ENCODE measurements at places on chromosomes 4 and X.

GRCh38 chrX:1534301-1535168 is 2.5 kb downstream of the P2RY8 start:
- no peaks in the 10 kb centered on the region for H3K27me3 ChIP-seq
- DNase-seq, result no peak
- no peak overlapping the region for H3K27ac ChIP-seq
- no peak overlapping the region for H3K4me3 ChIP-seq
- no peaks in the 10 kb centered on the region for H3K36me3 ChIP-seq

DNA sequence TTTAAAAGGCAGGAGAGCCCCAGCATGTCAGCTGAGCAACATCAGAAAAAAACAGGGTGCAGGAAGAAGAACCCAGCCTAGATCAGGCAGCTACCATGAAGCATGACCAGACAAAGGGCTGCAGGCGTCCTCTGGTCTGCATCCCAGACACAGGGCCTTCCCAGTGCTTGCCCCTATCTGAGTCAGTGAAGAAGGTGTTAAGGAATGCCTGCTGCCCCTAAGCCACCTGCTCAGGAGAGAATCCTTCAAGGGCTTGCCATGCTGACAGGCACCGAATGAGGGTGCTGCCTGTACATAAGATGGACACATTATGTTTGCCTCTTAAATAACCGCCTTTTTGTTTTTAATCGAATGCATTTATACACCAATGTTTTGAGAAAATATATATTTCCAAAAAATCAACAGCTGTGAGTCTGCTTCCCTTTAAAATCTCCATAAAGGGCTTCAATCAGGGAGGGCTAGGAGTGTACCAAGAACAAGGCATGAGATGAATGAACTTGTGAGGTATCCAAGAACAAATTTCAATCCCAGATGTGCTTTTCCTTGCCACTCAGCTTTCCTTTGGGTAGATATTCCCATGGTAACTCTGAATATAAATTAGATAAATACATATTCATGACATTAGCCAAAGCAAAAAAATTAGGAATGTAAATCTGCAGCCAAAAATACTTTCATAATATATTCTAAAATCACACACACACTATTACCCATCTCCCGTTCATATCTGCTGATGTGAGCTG is 85.1 kb downstream of the SLC9A7 start:
- H3K4me1 ChIP-seq, result no peaks in the 10 kb centered on the region
- H3K4me3 ChIP-seq, result no peak overlapping the region
- no peaks in the 10 kb centered on the region for H3K27me3 ChIP-seq

DNA sequence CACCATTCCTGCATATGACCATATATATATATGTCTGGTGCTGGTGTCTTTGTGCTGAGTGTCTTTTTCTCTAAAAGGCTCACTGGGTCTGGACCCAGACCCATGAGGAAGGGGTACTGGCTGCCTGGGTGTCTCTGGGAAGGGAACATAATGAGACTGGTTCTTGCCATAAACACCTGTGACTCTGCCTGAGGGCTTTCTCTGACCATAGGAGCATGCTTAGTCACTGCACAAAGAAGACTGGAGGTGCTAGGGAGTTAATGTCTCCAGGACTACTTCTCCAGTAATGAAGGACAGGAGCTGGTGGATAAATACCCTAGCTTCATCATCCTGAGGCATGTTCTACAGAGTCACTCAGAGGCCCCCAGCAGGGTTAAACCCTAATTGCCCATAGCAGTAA is 47.1 kb upstream of the CASK start:
- no peaks in the 10 kb centered on the region for H3K27me3 ChIP-seq
- H3K27ac ChIP-seq, result no peak overlapping the region
- H3K4me1 ChIP-seq, result peaks cover 12% of the 10 kb centered on the region
- H3K4me3 ChIP-seq, result no peak overlapping the region
- no peaks in the 10 kb centered on the region for H3K36me3 ChIP-seq

- no peaks in the 10 kb centered on the region for H3K4me1 ChIP-seq
- DNase-seq, result peak; percentile 46
- H3K27ac ChIP-seq, result no peak overlapping the region
- H3K27me3 ChIP-seq, result no peaks in the 10 kb centered on the region
- no peak overlapping the region for H3K4me3 ChIP-seq
These were observed 77.7 kb downstream of the OPHN1 start for GRCh38 chrX:68355629-68355920.

- H3K36me3 ChIP-seq, result no peaks in the 10 kb centered on the region
- DNase-seq, result no peak
- H3K4me1 ChIP-seq, result no peaks in the 10 kb centered on the region
- H3K4me3 ChIP-seq, result no peak overlapping the region
These were observed 48.2 kb upstream of the EPGN start for GRCh38 chr4:74260036-74260435.

DNA sequence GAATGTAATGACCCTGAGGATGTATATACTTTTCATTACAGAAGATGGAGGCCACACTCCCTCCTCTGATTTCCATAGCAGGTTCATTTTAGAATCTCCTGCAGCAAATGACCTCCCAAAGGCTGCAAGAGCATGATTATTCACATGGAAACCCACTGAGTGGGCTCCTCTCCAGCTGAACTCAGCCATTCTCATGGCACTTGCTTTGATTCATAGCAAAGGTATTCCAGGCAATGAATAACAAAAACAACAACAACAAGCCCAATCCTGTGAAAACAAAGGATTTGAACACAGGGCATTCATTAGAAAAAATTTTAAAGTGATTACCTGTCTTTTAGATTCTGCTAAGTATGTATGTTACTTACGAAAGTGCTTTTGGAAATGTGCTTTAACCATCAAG is 894.0 kb upstream of the FRG1 start:
- no peaks in the 10 kb centered on the region for H3K4me1 ChIP-seq
- no peaks in the 10 kb centered on the region for H3K36me3 ChIP-seq
- DNase-seq, result no peak
- no peak overlapping the region for H3K27ac ChIP-seq
- no peak overlapping the region for H3K4me3 ChIP-seq

DNA sequence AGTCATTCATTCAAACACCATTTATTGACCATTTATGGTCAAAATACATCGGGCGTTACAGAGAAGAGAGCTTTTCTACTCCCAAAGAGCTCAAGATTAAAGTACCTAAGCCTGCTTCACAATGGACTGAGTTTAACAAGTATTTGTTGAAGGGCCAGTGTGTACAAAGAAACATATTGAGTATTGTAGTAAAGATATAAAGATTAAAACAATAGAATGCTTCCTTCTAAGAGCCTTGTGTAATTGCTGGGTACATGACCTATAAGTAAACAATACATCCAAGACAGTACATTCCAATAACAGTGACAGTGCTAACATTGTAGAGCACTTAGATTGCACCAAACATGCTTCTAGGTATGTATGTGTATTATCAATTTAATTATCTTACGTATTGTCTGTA is 695.5 kb downstream of the PCDH7 start:
- H3K27ac ChIP-seq, result no peak overlapping the region
- peaks cover 17% of the 10 kb centered on the region for H3K4me1 ChIP-seq
- no peak for DNase-seq
- no peaks in the 10 kb centered on the region for H3K27me3 ChIP-seq
- no peak overlapping the region for H3K4me3 ChIP-seq

- H3K36me3 ChIP-seq, result no peaks in the 10 kb centered on the region
- no peaks in the 10 kb centered on the region for H3K27me3 ChIP-seq
- H3K4me3 ChIP-seq, result no peak overlapping the region
These were observed 14.2 kb downstream of the ZNF518B start for GRCh38 chr4:10442976-10443375.

DNA sequence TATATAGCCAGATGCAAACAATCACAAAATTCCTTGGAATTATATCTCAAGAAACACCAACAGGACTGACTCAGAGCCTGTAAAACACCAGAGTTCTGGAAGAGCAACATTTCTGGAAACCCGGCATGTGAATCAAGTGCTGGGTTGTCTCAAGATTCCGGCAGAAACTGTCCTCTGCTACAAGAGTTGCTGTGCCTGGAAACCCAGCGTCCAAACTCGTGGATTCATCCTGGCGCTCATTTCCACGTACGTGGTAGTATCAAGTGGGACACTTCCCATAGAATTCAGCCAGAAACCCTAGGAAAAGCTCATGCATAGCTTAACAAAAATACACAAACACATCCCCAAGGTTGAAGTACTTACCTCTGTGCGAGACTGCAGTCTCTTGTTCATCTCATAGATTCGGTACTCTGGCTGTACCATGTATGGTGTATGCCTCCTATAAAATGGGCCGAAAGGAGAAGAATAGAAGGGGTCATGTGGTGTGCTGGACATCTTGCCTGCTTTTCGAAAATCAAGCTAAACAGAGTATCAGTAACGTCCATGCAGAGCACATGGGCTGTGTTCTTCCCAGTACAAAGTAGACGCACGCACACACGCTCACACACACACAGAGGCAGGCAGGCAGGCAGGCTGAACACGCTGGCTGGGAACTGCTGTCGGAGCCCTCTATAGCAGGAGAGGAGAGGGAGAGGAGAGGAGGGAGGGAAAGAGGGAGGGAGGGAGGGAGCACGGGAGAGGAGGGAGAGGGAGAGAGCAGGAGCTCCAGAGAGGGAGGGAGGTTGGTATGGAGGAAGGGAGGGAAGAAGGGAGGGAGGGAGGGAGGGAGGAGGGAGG is at the start of gene LDB2:
TSS of gene LDB2 (minus strand) at position 655 of the 837 bp plus-strand sequence.
- H3K4me1 ChIP-seq, result no peaks in the 10 kb centered on the region
- H3K27ac ChIP-seq, result no peak within 1 kb of the TSS
- no peak within 1 kb of the TSS for H3K4me3 ChIP-seq
- no peak for DNase-seq
- H3K27me3 ChIP-seq, result no peaks in the 10 kb centered on the region
- H3K36me3 ChIP-seq, result no peaks in the 10 kb centered on the region

DNA sequence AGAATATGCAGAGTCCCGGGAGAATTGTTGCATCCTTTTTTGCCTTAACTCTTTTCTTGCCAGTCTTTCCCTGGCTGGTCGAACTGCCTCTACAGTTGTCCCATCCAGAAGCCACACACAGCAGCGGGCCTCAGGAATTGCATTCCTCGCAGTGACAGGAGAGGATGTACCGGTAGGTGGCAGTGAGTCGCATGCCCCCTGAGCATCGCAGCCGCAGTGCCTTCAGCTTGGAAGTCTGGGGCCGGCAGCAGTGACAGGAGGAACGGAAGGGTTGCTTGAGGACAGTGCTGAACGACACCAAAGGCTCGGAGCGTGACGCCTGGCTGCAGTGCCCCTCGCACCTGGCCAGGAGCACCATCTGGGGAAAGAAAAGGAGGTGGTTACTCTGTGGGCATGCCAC is 23.5 kb downstream of the NDP start:
- no peak overlapping the region for H3K4me3 ChIP-seq
- no peaks in the 10 kb centered on the region for H3K27me3 ChIP-seq
- no peaks in the 10 kb centered on the region for H3K36me3 ChIP-seq
- peak; percentile 35 for DNase-seq
- no peaks in the 10 kb centered on the region for H3K4me1 ChIP-seq

- no peak overlapping the region for H3K27ac ChIP-seq
- DNase-seq, result peak; percentile 35
- H3K27me3 ChIP-seq, result no peaks in the 10 kb centered on the region
- no peaks in the 10 kb centered on the region for H3K36me3 ChIP-seq
- no peaks in the 10 kb centered on the region for H3K4me1 ChIP-seq
- H3K4me3 ChIP-seq, result no peak overlapping the region
These were observed 276.5 kb downstream of the PPP4R3C start for GRCh38 chrX:27186671-27187070.

GRCh38 chr4:95426455-95426854 is 122.3 kb downstream of the UNC5C start:
- H3K4me3 ChIP-seq, result no peak overlapping the region
- H3K4me1 ChIP-seq, result no peaks in the 10 kb centered on the region
- no peak overlapping the region for H3K27ac ChIP-seq
- DNase-seq, result no peak

DNA sequence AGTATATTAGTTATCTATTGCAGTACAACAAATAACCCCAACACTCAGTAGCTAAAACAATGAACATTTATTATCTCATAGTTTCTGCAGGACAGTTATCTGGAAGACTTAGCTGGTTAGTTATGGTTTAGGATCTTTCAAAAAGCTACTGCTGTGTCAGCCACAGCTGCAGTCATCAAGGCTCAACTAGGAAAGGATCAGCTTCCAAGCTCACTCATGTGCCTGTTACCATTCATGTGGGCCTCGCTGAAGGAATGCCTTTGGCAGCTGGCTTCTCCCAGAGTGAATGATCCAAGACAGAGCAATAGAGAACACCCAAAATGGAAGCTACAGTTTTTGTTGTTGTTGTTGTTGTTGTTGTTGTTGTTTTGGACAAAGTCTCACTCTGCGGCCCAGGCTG is 13.5 kb upstream of the PRSS48 start:
- H3K4me1 ChIP-seq, result peaks cover 12% of the 10 kb centered on the region
- no peaks in the 10 kb centered on the region for H3K27me3 ChIP-seq
- no peak overlapping the region for H3K27ac ChIP-seq

DNA sequence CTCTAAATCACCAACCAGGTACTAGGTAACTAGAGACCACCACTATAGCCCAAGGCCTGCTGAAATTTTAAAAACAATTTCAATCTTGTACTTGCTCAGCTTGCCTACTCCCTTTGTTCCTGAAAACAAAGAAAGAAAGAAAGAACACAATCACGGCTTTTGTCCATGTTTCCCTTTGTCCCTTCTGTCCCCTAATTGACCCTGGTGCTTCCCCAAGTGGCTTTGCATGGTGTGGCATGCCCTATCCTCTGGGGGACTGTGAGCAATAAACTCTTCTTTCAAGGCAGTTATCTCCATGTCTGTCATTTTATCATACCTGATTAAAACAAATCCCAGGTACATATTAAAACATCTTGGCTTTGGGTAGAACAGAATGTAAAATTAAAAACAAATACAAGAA is 94.8 kb downstream of the ARSJ start:
- no peaks in the 10 kb centered on the region for H3K27me3 ChIP-seq
- no peak overlapping the region for H3K27ac ChIP-seq
- DNase-seq, result no peak
- H3K4me1 ChIP-seq, result no peaks in the 10 kb centered on the region

- no peaks in the 10 kb centered on the region for H3K4me1 ChIP-seq
- no peak overlapping the region for H3K27ac ChIP-seq
- DNase-seq, result no peak
- no peaks in the 10 kb centered on the region for H3K27me3 ChIP-seq
These were observed 413.2 kb upstream of the CXorf51B start for GRCh38 chrX:146396409-146396808.

- no peak for DNase-seq
- peaks cover 17% of the 10 kb centered on the region for H3K4me1 ChIP-seq
- H3K4me3 ChIP-seq, result no peak overlapping the region
- no peak overlapping the region for H3K27ac ChIP-seq
These were observed 106.2 kb downstream of the FNIP2 start for GRCh38 chr4:158875026-158875425.

DNA sequence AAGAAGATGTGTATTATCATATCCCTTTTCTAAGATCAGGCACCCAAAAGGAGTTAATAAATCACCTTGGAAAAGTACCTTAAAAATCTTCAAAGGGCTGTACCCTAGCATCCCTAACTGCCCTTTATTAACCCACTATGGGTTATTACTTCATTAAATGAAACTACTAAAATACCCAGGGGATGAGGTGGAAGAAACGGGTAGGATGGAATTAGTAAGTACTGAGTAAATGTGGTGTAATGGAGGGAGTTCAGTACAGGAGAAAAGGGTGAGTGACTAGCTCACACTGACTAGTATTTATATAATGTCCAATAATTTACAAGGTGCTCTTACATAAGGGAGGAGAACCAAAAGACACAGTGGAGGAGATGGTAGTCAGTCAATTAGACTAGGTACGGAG is 51.0 kb upstream of the RASGEF1B start:
- DNase-seq, result no peak
- no peak overlapping the region for H3K27ac ChIP-seq
- no peaks in the 10 kb centered on the region for H3K27me3 ChIP-seq
- H3K4me1 ChIP-seq, result peaks cover 13% of the 10 kb centered on the region
- no peak overlapping the region for H3K4me3 ChIP-seq

GRCh38 chr4:177632481-177632880 is 190.2 kb upstream of the AGA start:
- H3K36me3 ChIP-seq, result no peaks in the 10 kb centered on the region
- DNase-seq, result no peak
- H3K27ac ChIP-seq, result no peak overlapping the region
- H3K4me1 ChIP-seq, result no peaks in the 10 kb centered on the region
- no peaks in the 10 kb centered on the region for H3K27me3 ChIP-seq

All from Caco-2 (cell line).